Stimulated activated memory B cell treated with anti-CD40 and anti-IgM and Interleukin-4, amounts not matched to agents 10 μg/mL and 1 μg/mL and 100 μg/mL, for 72 hours (primary cell): ENCODE measurements at places on chromosomes 12 and 14.

- no peak for ATAC-seq
Measured at GRCh38 chr14:77495334-77495733, 3.3 kb downstream of the ISM2 start.

DNA sequence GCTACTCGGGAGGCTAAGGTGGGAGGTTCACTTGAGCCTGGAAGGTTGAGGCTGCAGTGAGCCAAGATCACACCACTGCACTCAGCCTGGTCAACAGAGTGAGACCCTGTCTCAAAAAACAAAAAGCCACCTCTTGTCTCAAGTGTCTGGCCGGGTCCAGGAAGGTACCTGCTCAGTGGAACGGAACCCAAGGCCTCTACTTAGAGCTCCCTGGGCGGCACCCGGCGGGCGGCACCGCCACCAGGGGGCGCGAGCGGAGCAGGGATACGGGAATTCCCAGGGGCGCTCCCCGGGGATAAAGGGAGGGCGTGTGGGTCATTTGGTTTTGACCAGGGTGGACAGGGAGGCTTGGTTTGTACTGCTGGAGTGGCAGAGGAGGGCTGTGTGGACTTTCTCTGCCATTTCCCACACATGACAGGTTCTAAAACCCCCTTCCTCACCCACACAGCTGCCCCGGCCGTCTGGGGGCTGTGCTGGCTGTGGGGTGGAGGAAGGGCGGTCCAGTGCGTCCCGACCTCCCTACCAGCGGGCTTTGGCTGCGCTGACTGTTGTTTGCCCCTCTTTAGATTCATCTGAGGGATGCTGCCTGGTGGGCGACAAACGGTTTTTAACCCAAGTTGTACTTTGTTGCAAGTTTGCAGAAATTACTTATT is 91.4 kb downstream of the SETD3 start:
- peak; percentile 49 for ATAC-seq

GRCh38 chr12:118480235-118480634 is 103.9 kb downstream of the SUDS3 start:
- ATAC-seq: no peak

DNA sequence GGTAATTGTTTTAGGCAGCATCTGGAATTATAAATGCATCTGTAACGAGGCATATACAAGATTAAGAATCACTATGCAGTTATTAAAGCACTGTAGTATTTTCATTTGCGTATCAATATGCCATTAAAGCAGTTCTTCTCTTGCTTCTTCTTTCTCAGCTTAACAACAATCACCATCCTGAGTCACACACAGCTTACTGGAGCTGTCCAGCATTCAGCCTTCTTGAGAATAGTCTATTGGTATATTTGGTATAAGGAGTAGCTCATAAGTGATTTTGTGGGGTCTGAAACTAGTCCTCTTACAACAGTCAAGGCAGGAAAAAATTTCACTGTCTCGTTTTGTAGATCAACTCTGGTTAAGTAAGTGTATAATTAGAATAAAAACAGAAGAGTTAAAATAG is 523.0 kb upstream of the FOXG1 start:
- ATAC-seq: no peak

DNA sequence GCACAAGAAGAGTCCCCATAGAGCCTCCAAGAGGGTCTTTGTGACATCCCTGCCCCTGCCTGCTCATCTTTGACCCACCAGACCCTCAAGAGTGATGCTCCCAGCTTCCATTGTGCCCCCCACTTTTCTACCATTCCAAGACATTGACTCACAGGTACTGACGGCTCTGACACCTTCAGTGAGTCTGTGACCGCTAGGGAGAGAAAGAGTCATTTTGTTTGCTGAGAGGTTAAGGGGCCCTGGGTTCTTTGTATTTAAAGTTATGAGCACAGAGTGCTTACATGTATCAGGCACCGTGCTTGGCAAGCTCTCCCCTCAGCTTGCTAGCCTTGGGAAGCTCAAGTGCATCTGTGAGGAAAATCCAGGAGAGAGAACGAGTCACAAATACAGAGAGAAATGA is 7.1 kb upstream of the KRT82 start:
- ATAC-seq: no peak

DNA sequence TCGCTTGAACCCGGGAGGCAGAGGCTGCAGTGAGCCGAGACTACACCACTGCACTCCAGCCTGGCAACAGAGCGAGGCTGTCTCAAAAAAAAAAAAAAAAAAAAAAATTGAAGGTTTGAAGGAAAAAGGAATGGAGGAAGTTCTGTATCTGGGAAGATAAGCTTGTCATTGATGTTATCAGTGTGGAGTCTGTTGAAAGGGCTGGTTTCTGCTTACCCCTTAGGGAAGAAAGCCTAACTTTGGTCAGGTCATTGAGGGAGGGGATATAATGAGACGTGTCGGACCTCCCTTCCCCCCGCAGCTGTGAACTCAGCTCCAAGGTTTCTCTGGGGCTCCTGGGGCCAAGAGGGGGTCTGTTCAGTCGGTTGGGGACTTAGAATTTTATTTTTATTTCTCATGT is 16.4 kb downstream of the DAO start:
- no peak for ATAC-seq

DNA sequence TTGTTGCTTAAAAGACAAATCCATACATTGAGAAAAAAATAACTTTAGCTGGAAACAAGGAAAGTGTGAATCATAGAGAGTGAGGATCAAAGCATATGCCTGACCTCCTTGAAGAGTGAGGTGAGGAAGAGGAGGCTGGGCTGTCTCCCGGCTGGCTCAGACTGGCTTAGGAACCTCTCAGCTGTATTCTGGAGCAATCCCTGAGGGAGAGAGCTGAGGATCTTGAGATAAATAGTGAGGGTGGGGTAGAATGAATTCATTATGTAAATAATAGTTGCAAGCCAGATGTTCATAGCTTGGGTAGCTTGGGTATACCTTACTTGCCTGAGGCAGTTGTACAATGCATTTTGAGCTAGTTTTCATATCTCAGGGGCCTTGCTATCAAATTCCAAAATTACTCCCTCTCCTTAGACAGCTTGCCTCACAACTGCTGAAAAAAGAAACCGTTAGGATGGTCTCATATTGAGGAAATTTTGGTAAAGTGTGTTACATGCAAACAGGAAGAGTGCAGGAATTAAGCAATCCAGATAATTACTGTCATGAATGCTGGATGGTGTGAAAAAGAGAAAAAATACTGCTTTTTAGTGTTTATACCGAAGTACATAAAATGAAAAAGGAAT is 30.5 kb upstream of the SLC15A5 start:
- no peak for ATAC-seq

DNA sequence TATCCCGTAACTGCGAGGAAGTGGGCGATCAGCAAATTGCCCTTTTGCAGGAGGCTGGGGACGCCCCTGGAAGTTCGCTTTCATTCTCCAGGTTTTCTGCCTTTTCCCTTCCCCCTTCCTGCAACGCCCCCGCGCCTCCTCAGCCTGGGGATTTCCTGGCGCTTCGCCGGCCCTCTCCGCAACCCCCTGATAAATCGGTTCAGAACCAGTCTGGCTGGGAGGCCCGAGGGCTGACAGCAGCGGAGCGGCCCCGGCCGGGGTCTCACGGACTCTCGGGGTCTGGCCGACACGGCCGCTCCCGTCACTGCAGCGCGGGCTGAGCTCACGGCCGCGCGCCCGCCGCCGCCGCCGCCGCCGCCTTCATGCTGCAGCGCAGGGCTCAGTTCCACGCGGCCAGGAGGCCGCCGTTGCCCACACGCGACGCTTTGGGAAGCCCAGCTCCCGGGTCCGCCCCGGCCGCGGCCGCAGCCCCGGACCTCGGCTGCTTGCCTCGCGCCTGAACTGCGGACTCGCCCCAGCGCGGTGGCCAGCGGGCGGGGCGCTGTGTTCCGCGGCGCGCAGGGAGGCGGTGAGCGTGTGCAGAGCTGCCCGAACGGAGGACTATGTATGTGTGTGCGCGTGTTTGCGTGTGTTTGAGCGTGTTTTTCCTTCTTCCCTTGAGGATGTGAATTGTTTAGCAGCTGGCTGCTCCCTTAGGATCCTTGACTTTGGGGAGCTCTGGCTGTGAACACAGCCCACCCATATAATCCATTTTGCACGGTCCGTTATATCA is at the start of gene LRFN5:
LRFN5 (plus strand) TSS at position 345 of the 772 bp plus-strand sequence.
- peak; percentile 34 for ATAC-seq

- ATAC-seq: no peak
Measured at GRCh38 chr12:65022421-65022820, 98.7 kb downstream of the WIF1 start.

DNA sequence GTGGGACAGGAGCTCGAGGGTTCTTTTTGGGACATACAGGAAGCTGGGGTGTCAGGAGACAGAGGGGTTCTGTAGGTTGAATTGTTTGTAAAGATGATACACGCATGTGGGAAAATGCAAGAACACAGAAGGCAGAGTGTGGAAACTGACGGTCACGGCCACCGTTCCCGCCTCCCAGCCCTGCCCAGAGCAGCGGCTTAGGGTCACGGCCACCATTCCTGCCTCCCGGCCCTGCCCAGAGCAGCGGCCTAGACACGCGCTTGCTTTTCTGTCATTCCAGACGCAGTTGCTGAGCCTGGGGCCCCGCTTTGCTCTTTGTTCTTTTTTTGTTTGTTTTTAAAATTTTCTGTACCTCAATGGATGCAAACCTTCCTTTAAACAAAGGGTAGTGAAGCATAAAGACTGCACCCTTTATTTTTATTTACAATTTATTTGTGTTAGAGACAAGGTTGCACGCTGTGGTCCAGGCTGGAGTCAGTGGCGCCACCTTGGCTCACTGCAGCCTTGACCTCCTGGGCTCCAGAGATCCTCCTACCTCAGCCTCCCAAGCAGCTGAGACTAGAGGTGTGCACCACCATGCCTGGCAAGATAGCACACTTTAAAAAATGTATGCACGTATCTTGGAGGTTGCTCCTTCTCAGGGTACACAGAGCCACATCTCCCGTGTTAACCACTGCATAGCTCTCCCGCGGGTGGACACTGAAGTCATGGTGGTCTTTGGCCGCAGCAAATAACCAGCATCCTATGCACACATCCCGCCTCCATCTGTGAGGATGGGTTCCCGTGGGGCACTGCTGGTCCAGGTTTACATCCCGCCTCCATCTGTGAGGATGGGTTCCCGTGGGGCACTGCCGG is 142.3 kb downstream of the ADGRD1 start:
- no peak for ATAC-seq

DNA sequence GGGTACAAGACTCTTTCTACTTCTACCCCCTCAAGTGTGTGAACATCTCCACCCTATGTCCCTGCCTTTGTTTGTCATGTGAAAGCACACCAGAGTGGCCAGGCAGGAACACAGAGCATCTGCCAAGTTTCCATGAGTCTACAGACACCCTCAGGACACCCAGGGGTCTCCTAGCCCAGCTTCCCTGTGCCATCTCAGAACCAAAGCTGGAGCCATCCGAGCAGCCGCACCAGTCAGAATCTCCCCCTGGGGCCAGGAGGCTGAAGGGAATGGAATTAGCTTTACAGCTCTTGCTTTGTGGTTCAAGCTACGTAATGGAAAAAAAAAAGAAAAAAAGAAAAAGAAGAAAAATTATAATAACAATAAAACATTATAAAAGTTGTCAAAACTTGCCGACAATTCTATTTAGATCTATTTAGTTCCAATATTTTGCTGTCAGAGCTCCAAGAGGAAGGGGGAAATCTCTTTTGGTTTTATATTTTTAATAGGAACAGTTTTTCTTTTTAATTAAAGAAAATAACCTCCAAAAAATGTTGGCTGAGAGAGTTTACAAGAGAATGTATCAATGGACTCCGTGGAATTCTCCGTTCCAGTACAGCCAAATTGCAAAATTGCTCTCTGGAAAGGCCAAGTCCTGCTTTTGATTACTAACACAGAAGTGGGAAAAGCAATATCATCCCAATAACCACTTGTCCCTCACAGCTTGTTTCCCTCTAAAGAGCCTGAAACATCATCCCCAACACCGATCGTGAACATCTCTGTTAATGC is 37.1 kb downstream of the TBX5 start:
- no peak for ATAC-seq

- peak; percentile 76 for ATAC-seq
Measured at GRCh38 chr12:111773801-111774551, 7.2 kb downstream of the ALDH2 start.

GRCh38 chr12:126792411-126792810 is 1474.6 kb upstream of the TMEM132C start:
- ATAC-seq: no peak

DNA sequence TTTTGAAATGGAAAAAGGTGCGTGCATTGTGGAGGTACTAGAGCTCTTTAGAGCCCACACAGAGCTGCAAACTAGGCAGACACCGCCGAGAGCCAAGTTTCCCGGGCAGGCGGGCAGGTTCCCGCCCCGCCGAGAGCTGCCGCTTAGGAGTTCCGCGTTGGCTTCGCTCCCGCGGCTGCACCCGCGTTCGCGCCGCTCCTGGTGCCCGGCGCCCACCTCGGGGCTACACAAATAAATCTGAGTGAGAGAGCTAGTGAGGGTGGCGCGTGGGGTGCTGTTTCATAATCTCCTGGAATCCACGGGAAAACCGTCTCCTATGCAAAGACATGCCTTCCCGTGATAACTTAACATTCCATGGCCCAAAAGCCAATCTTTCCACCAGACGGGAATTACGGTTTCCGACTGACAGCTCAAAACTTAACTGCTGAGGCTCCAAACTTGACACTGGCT is 645 bp downstream of the KITLG start:
- ATAC-seq: no peak

GRCh38 chr12:3995306-3995705 is 122.1 kb upstream of the PARP11 start:
- no peak for ATAC-seq

GRCh38 chr12:107545737-107546353 is 139.8 kb upstream of the PWP1 start:
- ATAC-seq: no peak

GRCh38 chr12:66290716-66291200 is 11.5 kb upstream of the HELB start:
- no peak for ATAC-seq

DNA sequence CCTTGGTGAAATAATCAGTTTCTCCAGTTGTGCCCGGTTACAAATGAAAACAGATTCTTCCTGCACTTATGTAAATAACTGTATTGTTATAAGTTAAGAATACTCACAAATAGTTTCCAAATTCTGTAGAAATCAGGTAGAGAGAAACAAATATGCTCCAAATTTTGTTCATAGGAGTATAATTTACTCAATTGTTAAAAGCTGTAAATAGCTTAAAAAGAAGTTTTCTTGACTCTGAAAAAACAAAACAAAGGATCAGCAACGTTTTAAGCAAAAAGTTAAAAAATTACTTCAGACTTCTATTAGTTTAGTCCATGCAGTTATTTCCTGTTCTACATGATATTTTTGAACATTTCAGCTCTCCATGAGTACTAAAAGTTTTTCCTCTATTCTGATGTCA is 30.0 kb upstream of the SLC38A4 start:
- no peak for ATAC-seq

- no peak for ATAC-seq
Measured at GRCh38 chr12:97716356-97716755, 253.8 kb downstream of the RMST start.

DNA sequence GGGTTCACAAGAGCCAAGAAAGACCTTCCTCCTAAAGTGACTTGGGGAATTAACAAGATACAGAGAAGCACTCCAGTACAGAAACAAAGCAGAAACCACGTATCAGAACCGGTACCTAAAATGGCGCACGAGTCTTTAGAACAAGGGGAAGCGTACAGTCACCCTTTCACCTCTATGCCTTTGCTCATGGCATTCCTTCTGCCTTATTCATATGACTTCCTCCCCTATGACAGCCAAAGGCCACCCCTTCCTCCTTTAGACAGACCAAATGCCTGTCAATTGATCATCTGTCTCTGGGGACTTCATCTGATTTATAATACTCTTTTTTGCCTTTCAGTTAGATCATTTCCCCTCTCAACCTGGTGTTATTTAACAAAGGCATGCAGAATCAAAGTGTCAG is 89.5 kb upstream of the OSBPL8 start:
- ATAC-seq: no peak

- ATAC-seq: no peak
Measured at GRCh38 chr12:131530422-131530821, 180.5 kb upstream of the SFSWAP start.

- no peak for ATAC-seq
Measured at GRCh38 chr14:75909630-75910029, 72.2 kb downstream of the TGFB3 start.
